ENCODE measurements at places on chromosomes 5 and 9.

DNA sequence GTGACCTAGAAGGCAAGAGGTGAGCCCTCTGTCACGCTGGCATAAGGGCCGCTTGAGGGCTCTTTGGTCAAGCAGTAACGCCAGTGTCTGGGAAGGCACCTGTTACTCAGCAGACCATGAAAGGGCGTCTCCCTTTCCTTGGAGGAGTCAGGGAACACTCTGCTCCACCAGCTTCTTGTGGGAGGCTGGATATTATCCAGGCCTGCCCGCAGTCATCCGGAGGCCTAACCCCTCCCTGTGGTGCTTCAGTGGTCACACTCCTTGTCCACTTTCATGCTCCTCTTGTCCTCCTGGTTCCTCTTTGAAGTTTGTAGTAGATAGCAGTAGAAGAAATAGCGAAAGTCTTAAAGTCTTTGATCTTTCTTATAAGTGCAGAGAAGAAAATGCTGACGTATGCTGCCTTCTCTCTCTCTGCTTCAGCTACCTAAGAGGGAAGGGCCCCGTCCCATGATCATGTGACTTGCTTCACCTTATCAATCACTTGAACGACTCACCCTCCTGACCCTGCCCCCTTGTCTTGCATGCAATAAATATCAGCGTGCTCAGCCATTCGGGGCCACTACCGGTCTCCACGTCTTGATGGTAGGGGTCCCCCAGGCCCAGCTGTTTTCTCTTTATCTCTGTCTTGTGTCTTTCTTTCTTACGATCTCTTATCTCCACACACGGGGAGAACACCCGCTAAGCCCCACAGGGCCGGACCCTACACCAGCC, 16.7 kb upstream of the SCGB3A1 start:
- no peak for DNase-seq

DNA sequence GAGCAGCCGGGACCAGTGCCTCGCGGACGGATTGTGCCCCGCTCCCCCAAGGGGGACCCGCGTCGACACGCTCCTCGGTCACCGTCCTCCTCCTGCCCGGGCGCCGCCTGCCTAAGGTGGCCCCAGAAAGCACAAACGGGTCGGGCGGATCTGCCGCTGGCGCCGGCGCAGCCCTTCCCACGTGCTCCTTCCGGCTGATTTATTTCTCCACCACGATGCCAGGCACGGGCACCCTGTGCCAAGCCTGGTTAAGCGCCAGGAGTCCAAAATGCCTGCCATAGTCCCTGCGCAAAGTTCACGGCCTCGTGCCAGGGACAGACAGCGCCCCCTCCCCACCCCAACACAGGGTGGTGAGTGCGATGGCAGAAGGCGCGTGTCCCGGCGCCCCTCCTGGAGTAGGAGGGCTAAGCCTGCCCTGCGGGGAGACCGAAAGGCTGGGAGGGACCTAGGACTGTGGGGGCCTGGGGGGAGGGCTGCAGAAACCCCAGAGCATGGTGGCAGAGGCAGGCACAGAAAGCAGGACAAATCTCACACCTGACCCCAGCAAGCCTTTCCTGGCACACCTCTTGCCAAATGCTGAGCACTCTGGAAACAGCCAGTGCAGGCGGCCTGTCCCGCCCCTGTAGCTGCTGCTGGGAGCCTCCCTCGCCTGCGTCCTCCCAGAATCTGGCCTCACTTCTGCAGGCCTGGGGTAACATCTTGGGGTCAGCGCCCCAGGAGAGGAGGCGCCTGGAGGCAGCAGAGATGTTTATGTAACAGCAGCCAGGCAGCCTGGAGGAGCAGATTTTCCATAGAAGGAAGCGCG, 1.1 kb upstream of the NOTCH1 start:
- peak; percentile 48 for DNase-seq

GRCh38 chr9:93224591-93224990, 40.7 kb downstream of the WNK2 start:
- DNase-seq = no peak

DNA sequence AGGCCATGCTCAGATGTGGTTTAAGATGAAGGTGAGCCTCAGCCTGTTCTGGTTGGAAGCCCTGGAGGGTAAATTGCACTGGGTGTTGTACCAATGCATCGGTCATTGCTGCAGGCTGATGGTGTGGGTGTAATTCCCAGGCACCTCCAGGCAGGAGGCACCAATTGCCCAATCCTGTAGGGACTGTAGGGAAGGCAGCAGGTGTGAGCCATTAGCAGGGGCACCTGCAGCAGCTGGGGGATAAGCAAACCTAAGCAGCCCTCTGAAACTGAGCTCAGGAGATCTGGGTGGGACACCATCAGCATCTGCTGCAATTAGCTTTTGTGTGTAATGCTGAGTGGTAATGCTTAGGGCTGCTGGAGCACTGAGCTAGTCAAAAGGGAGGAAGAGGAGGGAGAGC, 190.1 kb upstream of the TBC1D2 start:
- no peak for DNase-seq

GRCh38 chr5:148791334-148791667, 35.1 kb upstream of the ADRB2 start:
- no peak for DNase-seq

GRCh38 chr5:77637998-77638762, at the start of gene OTP:
OTP (minus strand) TSS chr5:77638713; CDS start chr5:77638549, 164 bp downstream.
- no peak for DNase-seq

DNA sequence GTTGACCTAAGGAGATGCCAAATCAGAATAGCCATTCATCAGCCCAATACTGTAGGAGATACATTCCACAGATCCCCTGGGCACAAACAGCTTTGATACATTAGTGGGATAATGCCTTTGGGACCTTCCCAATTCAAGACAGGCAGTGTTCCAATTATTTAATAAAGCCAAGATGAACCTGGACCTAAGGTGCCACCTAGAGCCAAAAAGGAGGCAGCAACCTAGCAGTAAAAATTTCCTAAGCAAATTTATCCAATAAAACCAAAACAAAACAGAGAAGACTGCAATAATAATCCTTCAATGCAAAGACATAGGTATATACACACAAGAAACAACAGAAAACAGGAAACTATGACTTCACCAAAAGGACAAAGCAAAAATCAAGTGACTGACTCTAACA, 253.0 kb downstream of the HINT1 start:
- no peak for DNase-seq

GRCh38 chr5:158763217-158763616, 336.5 kb downstream of the EBF1 start:
- no peak for DNase-seq

GRCh38 chr5:68911840-68912690, 181.7 kb upstream of the SLC30A5 start:
- no peak for DNase-seq

DNA sequence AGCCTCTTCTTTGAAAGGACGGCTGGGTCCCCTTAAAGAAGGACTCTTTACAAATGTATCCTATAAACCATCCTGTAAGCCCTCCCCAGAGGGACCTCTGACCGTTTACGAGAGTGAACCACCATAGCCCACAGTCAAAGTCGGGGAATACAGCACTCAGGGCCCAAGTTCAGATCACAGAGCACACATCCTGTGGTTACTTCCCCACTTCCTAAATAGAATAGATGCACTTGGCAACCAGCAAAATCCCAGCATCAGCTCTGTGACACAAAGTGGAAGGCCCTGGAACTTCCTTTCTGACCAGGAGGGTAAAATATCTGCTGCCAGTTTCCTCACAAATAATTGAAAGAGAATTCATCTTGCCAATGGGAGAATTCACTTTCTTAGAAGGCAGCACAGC, 6.9 kb upstream of the IGFBPL1 start:
- no peak for DNase-seq
